Mesenchymal stem cell (in vitro differentiated cells and primary cell): ENCODE measurements at places on chromosomes 3 and 15.
A peak's percentile ranks its signal among the peaks of the same experiment; 100 is the strongest.

- no peak for DNase-seq
Observed at GRCh38 chr3:195095035-195095703, 175.8 kb downstream of the XXYLT1 start.

DNA sequence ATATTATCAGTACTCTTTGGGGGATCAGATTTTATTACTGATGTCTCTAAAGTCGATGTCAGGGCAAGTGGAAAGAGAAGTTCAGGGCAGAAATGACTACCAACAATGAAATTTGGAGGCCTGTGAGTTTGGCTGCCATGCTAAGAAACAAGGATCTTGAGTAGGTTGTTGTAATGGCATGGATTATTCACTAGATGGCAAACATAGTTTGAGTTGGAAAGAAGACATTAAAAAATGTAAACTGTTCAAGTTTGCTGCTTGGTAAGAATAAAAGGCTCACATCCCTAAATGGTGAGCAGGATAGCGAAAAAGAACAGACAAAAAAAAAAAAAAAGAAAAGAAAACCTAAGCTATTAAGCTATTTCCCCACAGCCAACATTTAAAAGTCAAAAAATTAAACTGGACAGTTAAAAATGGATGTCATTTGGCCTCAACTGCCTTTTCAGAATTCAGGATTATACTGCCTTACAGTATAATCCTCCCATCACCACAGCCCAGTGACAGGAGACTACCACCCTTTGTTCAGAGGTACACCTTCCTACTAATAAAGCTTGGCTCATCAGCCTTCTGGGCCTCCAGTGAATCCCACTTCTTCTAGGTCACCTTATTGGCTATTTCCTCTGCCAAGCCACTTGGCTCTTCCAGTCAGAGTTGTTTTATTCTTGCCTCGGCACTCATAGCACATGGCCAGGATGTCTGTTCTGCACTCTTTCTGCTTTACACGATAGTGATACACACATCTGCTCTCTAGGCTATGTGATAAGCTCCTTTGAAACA lies 163.7 kb downstream of the PLD1 start:
- peak; percentile 69 for DNase-seq

GRCh38 chr3:76789237-76789636 lies 250.7 kb upstream of the ROBO2 start:
- DNase-seq, result no peak

DNA sequence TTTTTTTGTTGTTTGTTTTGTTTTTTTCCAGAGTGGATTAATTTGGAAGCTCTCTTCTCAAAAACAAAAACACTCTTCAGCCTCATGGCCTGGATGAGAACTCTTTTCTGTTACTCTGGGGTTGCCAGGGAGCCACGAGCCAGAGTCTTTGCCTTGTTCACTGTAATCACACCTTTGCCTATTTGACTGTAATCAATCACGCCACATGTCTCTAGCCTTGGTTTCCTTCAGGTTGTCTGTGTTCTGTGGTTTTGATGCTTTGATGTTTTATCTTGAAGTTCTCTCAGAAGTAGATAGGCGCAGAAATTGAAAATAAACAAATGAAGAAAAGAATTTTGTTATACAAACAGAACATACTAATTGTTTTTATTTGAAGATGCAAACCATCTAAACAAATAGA lies 62.3 kb upstream of the IGF1R start:
- no peak for DNase-seq

DNA sequence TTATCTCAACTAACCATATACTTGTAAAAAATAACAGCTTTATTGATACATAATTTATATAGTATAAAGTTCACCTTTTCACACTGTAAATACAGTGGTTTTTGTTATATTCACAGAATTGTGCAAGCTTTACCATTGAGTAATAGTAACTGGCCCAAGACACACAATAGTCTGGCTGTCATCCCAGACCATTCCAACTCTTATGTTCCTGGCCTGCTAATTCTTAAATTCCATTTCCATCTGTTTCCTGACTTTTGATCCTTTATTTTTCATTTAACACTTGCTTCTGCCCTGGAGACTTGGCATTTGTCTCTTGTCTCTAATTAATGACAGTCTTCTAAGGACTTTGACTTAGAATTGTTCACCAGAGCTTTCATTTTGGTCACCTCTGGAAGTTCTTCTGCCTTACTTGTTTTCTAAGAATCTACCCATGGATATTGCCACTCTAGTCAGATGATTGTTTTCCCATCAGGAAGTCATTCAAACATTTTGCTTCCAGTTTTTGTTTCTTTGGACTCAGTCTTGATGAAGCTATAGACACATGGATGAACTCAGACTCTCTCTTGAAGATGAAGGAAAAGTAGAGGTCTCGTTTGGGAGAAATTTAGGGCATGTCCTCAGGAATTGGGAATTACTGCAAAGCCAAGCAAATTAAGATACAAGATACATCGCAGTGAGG lies 27.2 kb upstream of the PLSCR4 start:
- peak; percentile 51 for DNase-seq

DNA sequence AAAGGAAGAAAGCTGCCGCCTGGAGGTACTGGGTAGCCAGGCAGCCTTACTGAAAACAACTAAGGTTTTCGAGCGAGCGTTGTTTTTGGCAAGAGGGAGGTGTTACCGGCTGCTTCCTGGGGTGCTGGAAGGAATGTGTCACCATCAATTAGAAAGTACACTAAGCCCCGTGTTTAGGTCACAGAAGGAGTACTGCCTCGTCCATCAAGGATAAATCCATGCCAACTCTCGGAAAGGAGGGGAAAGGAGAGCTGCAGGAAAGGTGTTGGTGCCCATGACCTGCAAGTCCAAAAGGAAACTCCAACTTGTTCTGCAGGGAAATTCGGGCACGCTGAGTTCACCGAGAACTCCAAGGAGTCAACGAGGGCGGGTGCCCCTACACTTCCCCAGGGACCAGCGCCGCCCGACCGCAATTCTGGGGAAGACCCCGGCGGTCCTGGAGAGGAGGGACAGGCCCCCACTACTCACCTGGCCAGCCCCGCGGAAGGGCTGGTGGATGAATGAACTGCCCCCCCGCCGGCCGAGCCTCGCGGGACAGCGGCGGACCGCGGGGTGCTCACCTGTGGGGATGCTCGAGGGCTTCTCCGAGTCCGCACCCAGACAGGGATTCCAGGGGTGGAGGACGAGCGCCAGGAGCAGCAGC lies 542 bp downstream of the PLOD2 start:
- DNase-seq, result peak; percentile 84

- peak; percentile 45 for DNase-seq
Observed at GRCh38 chr15:70165716-70166284, 68.1 kb upstream of the TLE3 start.

GRCh38 chr3:114442246-114442645 lies 148.4 kb downstream of the TIGIT start:
- DNase-seq, result peak; percentile 52

DNA sequence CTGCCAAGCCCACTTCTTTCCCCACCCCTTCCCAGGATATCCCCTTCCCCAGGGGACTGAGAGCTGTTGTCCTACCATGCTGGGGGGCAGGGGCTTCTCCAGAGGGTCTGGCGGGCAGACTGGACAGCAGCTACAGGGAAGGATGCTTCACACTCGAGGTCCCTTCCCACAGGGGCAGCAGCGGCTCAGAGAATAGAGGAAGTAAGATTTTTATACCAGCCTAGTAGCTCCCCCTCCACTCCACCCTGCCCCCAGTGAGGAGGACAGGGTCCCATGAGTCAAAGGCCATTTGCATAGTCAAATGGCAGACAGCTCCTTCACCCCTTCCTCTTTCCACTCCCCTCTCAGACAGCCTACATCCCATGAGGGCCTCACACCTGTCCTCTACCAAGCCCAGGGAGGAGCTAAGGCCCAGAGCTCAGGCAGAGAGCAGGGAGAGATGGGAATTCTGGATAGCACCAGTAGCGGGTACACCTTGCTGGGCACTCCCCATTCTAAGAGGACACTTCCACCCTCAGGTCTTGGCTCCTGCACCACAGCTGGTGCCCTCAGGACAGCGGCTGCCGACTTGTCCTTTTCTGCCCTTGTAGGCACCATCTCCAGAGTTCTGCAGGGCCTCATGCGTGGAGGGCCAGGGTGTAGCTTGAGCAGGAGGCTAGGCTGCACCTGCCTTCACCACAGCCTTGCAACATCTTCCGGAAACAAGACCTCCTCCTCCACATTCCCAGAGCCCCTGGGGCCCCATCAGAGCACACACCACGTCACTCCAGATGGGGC lies at the start of gene TLR9:
Gene TLR9 (minus strand): TSS at position 194 of the 777 bp plus-strand sequence. CDS start 116 bp downstream, at position 78.
- no peak for DNase-seq

DNA sequence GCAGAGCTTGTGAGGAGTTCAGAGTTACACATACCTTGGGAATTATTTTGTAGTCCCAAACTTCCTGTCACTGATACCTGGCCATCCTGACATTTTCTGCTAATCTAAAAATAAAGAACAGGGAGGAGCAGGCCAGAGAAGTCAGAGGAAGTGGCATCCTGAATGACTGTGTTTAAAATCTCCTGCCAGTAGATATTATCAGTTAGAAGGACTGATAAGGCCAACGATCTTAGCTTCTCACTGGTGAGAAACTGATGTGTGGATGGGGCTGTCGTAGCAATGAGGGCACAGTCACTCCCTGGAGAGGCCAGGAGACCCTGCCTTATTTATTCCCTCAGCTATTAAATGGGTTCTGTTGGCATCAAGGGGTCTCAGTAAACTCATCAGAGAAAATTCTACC lies 115.1 kb downstream of the DGKG start:
- no peak for DNase-seq
